T-helper 17 cell (primary cell): ENCODE measurements at places on chromosomes 13 and 19.

DNA sequence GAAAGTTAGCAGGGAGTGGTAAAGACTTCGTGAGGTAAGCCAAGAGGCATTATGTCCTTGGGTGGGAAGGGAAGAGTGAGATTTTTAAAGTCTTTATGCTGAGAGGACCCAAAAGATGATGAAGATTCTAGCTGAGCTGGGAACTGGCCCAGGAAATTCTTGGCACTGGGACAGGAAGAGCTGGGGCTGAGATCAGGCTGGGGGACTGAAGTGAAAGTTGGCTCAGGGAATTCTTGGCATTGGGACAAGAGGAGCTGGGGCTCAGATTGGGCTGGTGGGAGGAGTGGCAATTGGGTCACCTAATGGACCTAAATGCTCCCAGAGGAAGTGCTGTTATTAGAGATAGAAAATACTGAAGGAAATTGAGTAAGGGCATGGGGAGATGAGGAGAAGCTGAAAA, 8.8 kb downstream of the SCEL start:
- DNase-seq: no peak

GRCh38 chr19:2239771-2240770, 3.4 kb downstream of the SF3A2 start:
- no peak for DNase-seq

- DNase-seq: no peak
These were observed 183.2 kb upstream of the GPR12 start for GRCh38 chr13:26943748-26944147.

- DNase-seq: no peak
These were observed 39.4 kb downstream of the RFX2 start for GRCh38 chr19:6070720-6071485.

DNA sequence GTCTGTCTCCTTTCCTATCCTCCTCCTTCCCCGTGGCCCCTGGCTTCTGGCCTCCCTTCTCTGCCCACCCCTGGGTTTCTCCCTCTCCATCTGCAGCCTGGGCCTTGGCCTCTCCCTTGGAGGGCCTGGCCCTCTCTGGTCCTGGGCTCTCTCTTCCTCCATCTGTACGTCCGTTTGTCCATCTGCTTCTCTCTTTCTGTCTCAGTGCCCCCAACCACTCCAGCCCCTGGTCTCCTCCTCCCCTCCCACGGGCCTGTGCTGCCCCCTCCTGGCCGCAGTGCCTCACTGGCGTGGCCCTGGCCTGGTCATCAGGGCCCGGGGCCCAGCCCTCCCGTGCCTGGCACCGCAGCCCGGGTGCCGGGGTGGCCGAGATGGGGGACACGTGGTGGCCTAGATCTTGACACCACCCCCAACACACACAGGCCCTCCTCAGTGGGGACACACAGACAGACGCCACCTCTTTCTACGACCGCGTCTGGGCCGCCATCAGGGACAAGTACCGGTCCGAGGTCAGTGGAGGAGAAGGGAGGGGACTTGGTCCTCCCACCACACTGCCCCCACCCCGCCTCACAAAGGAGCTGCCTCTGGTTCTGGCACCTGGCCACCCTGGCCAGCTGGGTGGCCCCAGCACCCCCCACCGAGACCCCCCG, 11.3 kb downstream of the PRKCSH start:
- peak; percentile 39 for DNase-seq

- DNase-seq: no peak
These were observed 683.1 kb downstream of the DIAPH3 start for GRCh38 chr13:59480396-59481259.

DNA sequence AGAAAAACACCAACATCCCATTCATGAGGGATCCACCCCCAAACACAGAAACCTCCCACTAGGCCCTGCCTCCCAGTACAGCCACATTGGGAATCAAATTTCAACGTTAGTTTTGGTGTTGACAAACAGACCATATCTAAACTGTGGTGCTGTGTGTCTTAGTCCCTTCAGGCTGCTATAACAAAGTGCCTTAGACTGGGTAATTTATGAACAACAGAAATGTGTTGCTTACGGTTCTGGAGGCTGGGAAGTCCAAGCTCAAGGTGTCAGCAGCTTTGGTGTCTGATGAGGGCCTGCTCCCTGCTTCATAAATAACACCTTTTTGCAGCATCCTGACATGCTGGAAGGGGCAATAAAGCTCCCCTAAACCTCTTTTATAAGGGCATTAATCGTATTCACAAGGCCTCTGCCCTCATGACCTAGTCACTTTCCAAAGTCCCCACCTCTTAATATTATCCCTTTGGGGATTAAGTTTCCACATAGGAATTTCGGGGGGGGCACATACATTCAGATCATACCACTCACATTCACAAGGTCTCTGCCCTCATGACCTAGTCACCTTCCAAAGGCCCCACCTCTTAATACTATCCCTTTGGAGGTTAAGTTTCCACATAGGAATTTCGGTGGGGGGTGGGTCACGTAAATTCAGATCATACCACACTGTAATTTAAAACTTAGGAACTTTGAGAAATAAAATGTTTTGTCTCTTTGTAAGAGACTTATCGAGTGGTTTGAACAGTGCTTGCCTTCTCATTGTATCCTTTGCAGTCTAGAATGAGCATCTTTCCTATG, 27.5 kb downstream of the ZNF507 start:
- DNase-seq: no peak

- peak; percentile 34 for DNase-seq
These were observed 29.6 kb upstream of the RCBTB2 start for GRCh38 chr13:48562296-48563066.

GRCh38 chr13:74101436-74101835, 32.8 kb downstream of the KLF12 start:
- DNase-seq: no peak

GRCh38 chr19:50196322-50196932, 7.0 kb upstream of the MYH14 start:
- DNase-seq: no peak

DNA sequence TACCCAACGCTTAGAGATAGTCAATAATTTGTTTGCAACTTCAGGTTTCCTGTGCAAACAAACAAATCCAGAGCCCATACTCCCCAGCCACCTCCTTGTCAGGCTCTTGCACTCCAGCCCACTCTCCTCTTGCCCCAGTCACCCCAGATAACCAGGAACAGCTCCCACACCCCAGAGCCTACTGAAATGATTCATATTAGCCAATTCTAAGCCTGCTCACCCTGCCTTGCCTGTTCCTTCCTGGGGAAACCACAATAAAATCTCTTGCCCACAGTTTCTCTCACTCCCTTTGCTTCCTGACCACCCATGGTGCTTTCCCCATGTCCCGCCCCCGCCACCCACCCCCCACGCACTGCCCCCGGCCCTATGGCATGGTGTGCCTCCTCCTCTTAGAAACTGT, 3.8 kb upstream of the ACTL9 start:
- DNase-seq: no peak

DNA sequence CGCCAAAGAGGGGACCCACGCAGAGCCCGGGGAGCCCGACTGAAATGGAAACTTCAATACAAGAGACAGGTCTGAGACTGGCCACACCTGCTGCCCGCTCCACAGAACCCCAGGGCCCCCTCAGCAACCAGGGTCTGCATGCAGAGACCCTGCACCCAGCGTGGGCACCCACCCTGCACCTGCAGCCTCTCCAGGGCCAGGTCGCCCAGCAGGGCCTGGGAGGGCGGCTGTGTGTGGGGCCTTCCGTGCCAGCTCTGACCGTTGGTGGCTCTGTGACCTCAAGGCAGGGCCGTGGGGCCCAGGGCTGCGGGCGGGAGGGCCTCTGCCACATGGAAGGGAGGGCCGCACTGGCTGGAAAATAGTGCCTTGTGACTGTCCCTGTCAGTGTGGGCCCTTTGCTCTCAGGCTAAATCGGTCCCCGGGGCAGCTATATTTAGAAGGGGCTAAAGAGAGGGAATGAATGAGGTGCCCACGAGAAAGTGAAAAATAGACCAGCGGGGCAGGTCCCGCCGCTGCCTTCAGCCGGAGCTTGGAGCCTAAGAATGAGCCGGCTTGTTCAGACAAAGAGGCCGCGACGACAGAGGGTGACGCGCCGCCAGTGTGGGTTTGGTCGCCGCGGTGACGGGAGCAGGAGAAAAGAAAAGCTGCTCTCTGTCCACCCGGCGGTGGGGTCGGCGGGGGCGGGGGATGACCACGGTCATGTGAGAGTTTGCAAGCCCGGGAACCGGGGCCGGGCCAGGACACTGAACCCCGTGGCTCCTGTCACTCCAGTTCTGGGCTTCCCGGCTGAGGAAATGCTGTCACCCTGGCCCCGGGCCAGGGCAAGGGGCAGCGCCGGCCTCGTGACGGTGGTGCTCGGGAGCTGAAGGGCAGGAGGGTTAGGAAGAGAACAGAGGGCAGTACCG, 70.5 kb downstream of the GADD45B start:
- no peak for DNase-seq

GRCh38 chr13:73171271-73171682, 112.5 kb downstream of the KLF5 start:
- DNase-seq: no peak

DNA sequence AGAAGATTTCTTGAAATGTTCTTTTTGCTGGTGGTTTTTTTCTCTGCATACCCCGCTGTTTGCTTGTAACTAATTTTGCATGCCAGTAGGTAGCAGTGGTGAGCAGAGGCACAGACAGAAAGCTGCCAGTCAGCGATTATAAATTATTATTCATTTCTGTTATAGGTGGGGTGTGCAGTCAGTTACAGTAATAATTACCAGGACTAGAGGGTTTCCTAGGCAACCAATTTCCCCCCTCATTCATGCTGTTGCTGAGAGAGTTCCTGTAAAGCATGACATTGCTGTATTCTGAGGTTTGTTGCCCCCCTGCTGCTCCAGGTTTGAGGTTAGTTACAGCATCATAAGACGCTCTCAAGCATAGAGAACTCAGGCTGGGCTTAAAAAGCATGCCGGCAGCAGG, 104.5 kb downstream of the URI1 start:
- no peak for DNase-seq

- DNase-seq: no peak
These were observed 1077.5 kb downstream of the PCDH9 start for GRCh38 chr13:66152596-66152995.

GRCh38 chr13:68185444-68186141, 955.5 kb upstream of the PCDH9 start:
- DNase-seq: no peak

DNA sequence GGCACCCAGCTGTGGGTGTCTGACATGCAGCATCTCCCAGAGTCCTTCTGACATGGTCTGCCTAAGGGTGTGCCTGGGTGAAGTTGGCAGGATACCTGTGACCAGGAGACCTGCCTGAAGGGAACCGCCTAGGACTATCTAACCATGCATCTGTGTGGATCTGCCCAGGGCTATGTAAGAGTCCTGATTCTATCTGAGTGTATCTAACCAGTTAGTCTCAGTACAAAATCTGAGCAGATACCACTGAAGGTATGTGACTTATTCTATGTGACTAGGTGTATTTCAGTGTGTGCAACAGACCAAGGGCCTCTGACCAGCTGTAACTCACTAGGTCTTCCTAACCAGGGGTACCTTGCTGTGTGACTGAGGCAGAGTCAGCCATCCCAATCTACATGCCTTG, 28.2 kb upstream of the FBL start:
- no peak for DNase-seq

- no peak for DNase-seq
These were observed 9.8 kb downstream of the MCF2L start for GRCh38 chr13:112978561-112979405.

GRCh38 chr19:36973021-36973843, 57.1 kb downstream of the ZNF568 start:
- peak; percentile 57 for DNase-seq

DNA sequence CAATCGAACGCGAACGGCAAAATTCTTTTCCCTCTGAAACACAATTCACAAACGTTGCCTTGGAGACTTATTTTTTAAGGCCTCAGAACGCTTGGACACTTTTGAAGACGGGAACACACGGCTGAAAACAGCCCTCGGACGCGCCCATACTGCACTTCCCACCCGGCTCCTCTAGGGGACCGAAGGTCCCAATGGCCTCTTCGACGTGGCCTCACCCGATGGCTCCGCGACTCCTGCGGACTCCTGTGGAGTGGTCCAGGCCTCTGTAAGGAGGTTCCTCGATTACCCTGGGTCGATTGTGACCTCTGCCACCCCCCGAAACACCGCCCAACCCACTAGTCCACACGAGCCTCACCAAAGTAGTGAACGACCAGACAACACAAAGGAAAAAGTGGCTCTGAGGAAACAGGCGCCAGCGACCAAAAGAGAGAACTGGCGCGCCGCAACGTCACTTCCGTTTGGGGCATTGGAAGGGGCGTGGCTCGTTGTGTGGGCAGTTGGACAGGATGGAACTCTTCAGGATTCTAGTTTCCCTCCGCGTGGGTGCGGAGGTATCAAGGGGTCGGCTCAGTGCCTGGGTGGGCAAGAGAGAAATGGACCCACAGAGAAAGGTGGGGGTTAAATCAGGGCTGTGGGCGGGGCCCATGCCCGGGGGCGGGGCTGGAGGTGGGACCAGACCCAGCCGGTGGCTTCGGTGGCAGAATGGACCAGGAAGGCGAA, at the start of gene ZNF560:
ZNF560 (minus strand) TSS at position 434 of the 720 bp plus-strand sequence. CDS start 23,303 bp downstream, outside the sequence.
- no peak for DNase-seq

DNA sequence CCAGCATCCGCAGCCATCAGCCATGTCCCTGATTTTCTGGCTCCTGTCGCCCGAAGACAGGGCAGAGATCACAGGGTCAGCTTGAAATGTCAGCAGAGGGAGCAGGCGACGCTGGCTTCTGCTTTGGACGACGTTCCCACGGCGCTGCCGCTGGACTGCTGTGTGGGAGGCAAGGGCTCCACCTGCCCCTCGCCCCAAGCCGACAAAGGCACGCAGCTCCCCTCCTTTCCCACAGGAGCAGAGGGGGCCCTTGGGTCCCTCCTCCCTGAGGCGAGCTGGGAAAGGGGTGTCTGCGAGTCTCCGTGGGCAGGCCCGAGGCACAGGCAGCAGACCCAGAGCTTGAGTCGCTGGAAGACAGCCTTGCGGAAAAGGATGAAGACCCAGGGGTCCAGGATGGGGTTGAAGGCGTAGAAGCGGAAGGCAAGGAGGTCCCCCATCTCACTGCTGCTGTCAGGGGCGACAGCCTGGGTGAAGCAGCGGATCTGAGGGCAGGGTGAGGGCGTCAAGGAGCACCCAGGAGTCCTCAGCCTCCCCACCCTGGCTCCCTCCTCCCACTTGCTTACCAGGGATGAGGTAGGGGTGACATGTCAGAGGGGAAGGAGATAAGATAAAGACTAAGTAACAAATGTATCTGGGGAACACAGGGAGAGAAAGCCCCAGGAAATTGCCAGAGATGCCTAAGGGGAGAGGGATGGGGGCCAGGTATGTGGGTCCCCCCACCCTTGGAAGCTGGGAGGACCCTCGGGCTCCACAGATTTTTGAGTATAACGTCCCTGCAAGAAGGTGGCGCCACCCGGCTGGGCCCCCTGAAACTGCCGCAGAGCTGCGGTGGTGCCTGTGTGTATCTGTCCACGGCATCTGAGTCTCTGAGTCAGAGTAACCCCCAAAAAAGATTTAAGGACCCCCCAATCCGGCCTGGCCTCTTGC, 3.4 kb downstream of the PTGIR start:
- DNase-seq: no peak
